ENCODE measurements at places on chromosomes 11 and 22.

DNA sequence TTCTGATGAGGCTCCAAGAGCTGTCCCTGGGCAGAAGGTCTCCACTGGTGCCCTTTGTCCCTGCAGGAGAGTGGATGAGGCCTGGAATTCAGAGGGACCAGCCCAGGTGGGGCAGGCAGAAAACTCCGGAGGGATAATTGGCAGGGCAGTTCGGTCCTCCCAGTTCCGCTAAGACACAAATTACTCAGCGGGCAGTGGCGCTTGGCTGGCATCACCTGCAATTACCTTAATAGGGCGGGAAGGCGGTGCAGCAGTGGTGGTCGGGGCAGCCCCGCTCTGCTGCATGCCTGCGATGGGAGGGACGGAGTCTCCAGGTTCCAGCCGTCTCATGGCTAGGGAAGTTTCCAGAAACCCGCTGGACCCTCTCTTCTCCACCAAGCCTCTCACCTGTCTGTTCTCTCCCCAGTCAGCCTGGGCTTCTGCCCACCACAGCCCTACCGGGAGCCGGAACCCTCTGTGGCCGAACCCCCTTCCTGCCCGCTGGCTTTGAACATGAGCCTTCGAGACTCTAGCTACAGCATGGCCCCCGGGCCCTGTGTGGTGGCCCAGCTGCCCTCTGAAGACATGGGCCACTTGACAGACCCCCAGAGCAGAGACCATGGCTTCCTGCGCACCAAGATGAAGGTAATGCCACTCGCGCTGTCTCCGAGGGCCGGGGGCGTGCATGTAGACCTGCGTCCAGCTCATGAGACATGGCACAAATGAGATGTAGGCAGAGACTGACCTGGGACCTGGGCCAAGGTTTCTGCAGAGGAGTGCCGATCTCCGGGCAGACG lies 7.0 kb downstream of the OVOL1 start:
- no peak for DNase-seq

GRCh38 chr11:1881442-1882264 lies 10.0 kb downstream of the PRR33 start:
- DNase-seq = no peak

GRCh38 chr22:19757985-19758895 lies 2.3 kb upstream of the TBX1 start:
- no peak for DNase-seq

GRCh38 chr11:3880724-3881123 lies 25.3 kb downstream of the STIM1 start:
- DNase-seq = no peak
